ENCODE measurements at places on chromosomes 13 and 19. TPM values are rescaled to one million over a fixed set of nuclear protein-coding genes. Genes with fewer than 3 reads are reported as not detected.
A peak's percentile ranks its signal among the peaks of the same experiment; 100 is the strongest.

DNA sequence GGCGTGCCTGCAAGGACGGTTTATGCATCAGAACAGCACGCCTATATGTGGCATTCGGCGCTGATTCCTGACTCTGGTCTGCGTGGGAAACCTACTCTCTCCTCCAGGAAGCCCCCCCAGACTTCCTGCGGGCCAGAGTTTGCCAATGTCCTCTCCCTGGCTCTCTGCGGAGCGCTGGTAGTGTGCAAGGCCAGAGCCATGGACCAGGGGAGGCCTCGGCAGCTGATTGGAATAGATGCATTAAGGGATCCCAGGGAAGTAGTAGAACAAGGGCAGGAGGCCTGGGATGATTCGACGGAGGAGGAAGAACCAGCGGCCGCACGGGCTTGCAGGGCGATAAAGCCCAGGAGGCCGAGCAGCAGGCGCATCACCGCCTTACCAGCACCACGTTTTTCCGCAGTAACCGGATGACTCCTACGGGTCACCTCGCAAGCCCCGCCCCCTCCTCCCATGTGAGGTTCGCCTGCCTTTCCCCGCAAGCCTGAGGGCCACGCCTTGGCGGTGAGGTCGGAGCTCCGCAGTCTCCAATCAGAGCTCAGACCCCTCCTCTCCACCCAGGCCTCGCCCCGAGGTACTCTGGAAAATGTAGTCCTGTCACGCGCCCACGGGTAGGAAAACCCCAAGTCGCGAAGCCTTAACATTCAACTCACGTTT, 5.0 kb downstream of the CLEC11A start:
- no peaks in the 10 kb centered on the region for H3K4me1 ChIP-seq
- H3K36me3 ChIP-seq, result no peaks in the 10 kb centered on the region
- no peak overlapping the region for H3K4me3 ChIP-seq
- peaks cover 27% of the 10 kb centered on the region for H3K27me3 ChIP-seq
- peak overlapping the region; percentile 23 for H3K27ac ChIP-seq
- DNase-seq, result peak; percentile 78

GRCh38 chr19:47241919-47242577, 11.0 kb upstream of the BBC3 start:
- H3K27me3 ChIP-seq, result peaks cover 30% of the 10 kb centered on the region
- H3K4me3 ChIP-seq, result no peak overlapping the region
- peaks cover 20% of the 10 kb centered on the region for H3K4me1 ChIP-seq
- no peak for DNase-seq

DNA sequence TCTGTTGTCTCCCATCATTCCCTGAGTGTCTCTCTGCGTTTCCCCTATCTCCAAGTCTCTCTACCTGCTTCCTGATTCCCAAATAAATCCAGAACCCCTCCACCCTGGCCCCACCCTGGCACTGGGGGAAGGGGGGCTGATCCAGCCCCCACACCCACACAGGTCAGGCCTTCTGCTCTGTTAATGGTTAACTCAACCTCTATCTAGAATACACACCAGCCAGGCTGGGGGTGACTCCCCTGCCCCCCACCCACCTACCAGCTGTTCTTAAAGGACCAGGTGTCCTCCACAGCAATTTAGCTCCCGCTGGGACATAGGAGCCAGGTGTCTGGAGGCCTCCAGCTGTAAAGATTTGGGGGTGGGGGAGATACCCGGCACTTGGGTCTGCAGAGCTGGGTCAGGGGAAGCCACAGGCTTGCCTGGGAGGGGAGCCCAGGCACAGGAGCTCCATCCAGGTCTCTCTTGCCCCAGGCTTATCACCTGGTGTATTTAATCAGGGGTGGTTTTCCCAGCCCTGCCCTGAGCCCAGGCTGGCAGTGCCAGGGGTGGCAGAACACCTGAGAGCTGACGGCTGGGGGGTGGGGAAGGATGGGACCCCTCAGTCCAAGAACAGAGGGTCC, 3.9 kb downstream of the IRF2BP1 start:
- peaks cover 3% of the 10 kb centered on the region for H3K27me3 ChIP-seq
- peak overlapping the region; percentile 87 for H3K4me3 ChIP-seq
- H3K27ac ChIP-seq, result no peak overlapping the region
- no peak for DNase-seq
- H3K36me3 ChIP-seq, result no peaks in the 10 kb centered on the region
- peaks cover 29% of the 10 kb centered on the region for H3K4me1 ChIP-seq

DNA sequence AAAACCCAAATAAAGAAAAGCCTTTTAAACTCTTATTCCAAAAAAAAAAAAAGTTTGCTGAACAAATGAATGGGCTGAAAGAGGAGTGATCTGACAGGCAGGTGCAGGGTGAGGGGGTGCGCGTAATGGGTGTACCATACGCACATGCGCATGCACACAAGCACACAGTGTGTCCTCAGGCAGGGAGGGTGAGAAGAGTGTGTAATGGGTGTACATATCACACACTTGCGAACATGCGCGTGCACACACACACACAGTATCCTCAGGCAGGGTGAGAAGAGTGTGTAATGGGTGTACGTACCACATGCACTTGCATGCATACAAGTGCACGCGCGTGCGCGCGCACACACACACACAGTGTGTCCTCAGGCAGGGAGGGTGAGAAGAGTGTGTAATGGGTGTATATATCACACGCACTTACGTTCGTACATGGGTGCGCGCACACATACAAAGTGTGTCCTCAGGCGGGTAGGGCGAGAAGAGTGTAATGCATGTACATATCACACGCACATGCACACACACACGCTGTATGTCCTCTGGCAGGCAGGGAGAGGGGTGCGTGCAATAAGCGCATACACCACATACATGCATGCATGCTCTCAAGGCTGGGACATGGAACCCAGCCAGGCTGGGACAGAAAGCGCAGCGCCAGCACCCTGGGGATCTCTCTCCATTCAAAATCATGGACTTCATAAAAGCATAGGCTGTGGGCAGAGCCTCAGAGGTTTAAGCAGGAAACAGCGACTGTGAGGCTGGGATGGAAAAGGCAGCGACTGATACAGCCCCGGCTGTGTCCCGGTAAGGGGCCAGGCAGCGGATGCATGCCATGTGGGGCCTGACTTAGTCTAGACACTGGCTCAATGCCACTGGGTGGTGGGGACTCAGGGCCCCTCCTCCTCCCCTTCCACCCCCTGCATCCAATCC, 70.4 kb downstream of the CEBPG start:
- H3K4me3 ChIP-seq, result no peak overlapping the region
- peaks cover 3% of the 10 kb centered on the region for H3K36me3 ChIP-seq
- DNase-seq, result peak; percentile 23
- H3K4me1 ChIP-seq, result no peaks in the 10 kb centered on the region
- H3K27ac ChIP-seq, result no peak overlapping the region
- H3K27me3 ChIP-seq, result no peaks in the 10 kb centered on the region

GRCh38 chr13:85419611-85420010, 379.6 kb downstream of the SLITRK6 start:
- H3K27ac ChIP-seq, result no peak overlapping the region
- H3K4me3 ChIP-seq, result no peak overlapping the region
- H3K27me3 ChIP-seq, result no peaks in the 10 kb centered on the region

DNA sequence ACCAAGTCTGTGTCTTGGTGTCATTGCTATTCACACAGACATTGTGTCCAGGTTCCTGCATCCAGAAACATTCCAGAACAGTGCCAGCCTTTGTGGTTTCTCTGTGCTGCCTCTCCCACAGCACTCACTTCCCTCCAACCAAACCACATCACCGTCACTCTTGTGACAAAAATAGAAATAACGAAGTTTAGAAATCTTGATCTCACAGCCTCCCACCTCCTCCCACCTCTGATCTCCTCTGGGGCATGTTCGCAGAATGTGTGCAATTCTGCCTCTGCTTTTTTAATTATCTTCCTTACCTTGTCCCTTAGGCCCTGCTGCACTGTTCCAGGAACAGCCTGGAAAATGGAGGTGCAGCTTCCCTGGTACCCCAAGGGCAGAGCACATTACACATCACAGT, 8.7 kb upstream of the SERPINE3 start:
- no peak overlapping the region for H3K27ac ChIP-seq
- H3K4me3 ChIP-seq, result no peak overlapping the region
- no peak for DNase-seq
- H3K27me3 ChIP-seq, result no peaks in the 10 kb centered on the region

DNA sequence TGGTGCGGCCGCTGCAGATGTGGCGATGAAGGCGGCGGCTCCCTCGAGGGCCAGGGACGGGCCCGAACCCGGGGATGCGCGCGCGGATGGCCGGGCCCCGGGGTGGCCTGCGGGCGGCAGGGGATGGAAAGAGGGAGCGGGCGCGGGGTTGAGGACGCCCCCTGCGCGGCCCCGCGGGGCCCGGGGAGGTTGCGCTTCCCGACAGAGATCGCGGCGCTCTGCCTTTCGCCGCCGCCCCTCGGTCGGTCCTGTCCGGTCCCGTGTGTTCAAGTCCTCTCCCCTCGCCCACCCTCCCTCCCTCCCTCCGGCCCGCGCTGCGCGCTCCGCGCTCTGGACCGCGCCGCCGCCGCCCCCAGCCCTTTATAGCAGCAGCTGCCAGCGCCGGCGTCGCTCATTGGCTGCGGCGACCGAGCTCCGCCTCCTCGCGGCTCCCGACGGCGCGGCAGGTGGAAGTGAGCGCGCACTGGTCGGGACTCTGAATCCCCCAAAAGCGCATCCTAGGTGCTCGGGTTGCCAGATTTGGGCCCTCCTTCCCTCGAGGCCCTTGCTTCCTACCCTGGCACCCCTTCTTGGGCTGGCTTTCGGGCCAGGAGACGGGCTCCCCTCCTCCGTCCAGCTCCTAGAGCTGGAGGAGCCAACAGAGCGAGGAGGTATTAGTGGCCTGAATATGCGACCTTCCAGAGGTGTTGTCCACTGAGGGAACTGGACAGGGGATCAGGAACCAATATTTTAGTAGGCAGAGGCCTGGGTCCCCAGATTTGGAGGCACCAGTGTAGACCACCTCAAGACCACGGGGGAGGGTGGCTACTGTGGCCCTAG, at the start of gene ELAVL3:
Gene ELAVL3, minus strand, starts transcription at position 332 of the 819 bp plus-strand sequence. CDS start 438 bp downstream, outside the sequence.
- peak within 1 kb of the TSS; percentile 57 for H3K4me3 ChIP-seq
- H3K27me3 ChIP-seq, result peaks cover 19% of the 10 kb centered on the region
- H3K27ac ChIP-seq, result no peak within 1 kb of the TSS

GRCh38 chr13:21287331-21287907, 111.0 kb downstream of the MRPL57 start:
- H3K36me3 ChIP-seq, result no peaks in the 10 kb centered on the region
- H3K27me3 ChIP-seq, result no peaks in the 10 kb centered on the region
- no peak for DNase-seq

GRCh38 chr13:26051657-26052311, at the start of gene SHISA2:
TSS of gene SHISA2 (minus strand) at chr13:26052016. CDS start at chr13:26050975, 1,041 bp downstream.
- H3K27me3 ChIP-seq, result peaks cover 14% of the 10 kb centered on the region
- H3K4me3 ChIP-seq, result peak within 1 kb of the TSS; percentile 73
- peak; percentile 64 for DNase-seq
- H3K4me1 ChIP-seq, result peaks cover 6% of the 10 kb centered on the region
- peak within 1 kb of the TSS; percentile 82 for H3K27ac ChIP-seq
- H3K36me3 ChIP-seq, result no peaks in the 10 kb centered on the region

- no peaks in the 10 kb centered on the region for H3K27me3 ChIP-seq
- H3K4me1 ChIP-seq, result no peaks in the 10 kb centered on the region
- no peak for DNase-seq
These were observed 23.3 kb upstream of the TMEM255B start for GRCh38 chr13:113735750-113736149.

DNA sequence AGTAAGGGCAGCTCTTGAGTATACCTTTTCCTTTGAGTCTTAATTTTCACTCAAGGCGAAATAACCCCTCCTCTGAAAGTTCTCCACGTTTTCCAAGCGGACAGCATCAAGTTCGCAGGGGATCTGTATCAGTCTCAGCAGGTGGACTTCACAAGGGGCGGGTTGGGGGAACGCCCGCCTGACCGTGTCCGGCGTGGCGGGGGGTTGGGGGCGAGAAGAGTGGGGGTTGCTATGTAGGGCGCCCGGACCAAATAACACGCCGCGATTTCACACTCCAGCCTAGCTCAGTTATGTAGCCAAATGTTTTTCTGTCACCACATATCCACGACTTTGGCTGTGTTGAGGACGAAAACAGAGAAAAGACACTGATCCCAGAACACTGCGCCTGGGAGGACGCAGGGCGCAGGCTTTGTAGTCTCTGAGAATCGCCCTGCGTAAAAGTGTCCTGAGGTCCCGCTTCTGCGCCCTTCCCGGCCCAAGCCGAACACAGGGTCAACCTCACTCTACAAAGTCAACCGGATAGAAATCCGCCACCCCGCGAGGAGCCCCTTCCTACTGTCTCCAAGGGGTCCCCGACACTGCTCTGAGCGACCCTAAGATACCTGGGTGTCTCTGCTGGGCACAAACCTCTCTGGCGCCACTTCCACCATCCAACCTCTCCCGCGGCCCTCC, 524 bp downstream of the RUBCNL start:
- H3K4me3 ChIP-seq, result peak overlapping the region; percentile 51
- no peaks in the 10 kb centered on the region for H3K4me1 ChIP-seq
- no peaks in the 10 kb centered on the region for H3K36me3 ChIP-seq
- no peaks in the 10 kb centered on the region for H3K27me3 ChIP-seq

- H3K36me3 ChIP-seq, result peaks cover 38% of the 10 kb centered on the region
- H3K4me1 ChIP-seq, result peaks cover 13% of the 10 kb centered on the region
- no peak overlapping the region for H3K27ac ChIP-seq
- DNase-seq, result peak; percentile 44
- H3K27me3 ChIP-seq, result no peaks in the 10 kb centered on the region
These were observed 8.8 kb downstream of the SPPL2B start for GRCh38 chr19:2337329-2337707.

- peaks cover 5% of the 10 kb centered on the region for H3K4me1 ChIP-seq
- no peak for DNase-seq
- H3K27ac ChIP-seq, result no peak overlapping the region
- H3K36me3 ChIP-seq, result peaks cover 21% of the 10 kb centered on the region
- no peaks in the 10 kb centered on the region for H3K27me3 ChIP-seq
These were observed 67.9 kb downstream of the CCDC70 start for GRCh38 chr13:51929699-51930098.

- H3K4me1 ChIP-seq, result no peaks in the 10 kb centered on the region
- no peak for DNase-seq
- peak overlapping the region; percentile 58 for H3K27ac ChIP-seq
- no peak overlapping the region for H3K4me3 ChIP-seq
- no peaks in the 10 kb centered on the region for H3K36me3 ChIP-seq
These were observed 158.7 kb downstream of the IRS2 start for GRCh38 chr13:109627649-109628048.

DNA sequence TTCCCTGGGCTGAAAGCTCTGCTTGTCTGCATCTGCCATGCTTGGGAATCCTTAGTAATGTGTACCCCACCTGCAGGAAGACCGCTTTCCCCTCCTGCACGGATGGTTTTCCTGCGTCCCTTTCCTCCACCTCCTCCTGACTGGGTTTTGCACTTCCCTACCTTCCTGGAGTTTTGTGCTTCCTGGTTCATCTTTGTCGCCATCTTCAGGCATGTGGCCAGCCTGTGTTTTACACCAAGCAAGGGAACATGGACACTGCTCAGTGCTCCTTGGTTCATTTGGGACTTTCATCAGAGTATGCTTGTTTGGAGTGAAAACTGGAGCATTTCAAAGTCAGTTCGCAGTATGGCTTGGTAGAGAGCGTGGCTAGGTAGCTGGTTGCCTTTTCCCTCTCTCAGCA, 30.7 kb downstream of the ERICH6B start:
- no peaks in the 10 kb centered on the region for H3K27me3 ChIP-seq
- DNase-seq, result no peak
- no peak overlapping the region for H3K27ac ChIP-seq
- H3K4me1 ChIP-seq, result no peaks in the 10 kb centered on the region
- H3K4me3 ChIP-seq, result no peak overlapping the region
- no peaks in the 10 kb centered on the region for H3K36me3 ChIP-seq

ZFP28 gene
- total RNA-seq, result 3.2 TPM

ZNF442 gene
- total RNA-seq, result 1.5 TPM

MRPL54 gene
- 47.9 TPM for total RNA-seq

ARRDC2 gene
- total RNA-seq, result 399 TPM

BIVM gene
- 14.9 TPM for total RNA-seq

SSC5D gene
- total RNA-seq, result 1.6 TPM
